CD8-positive, alpha-beta memory T cell (primary cell): ENCODE measurements at places on chromosomes 2 and 18.

DNA sequence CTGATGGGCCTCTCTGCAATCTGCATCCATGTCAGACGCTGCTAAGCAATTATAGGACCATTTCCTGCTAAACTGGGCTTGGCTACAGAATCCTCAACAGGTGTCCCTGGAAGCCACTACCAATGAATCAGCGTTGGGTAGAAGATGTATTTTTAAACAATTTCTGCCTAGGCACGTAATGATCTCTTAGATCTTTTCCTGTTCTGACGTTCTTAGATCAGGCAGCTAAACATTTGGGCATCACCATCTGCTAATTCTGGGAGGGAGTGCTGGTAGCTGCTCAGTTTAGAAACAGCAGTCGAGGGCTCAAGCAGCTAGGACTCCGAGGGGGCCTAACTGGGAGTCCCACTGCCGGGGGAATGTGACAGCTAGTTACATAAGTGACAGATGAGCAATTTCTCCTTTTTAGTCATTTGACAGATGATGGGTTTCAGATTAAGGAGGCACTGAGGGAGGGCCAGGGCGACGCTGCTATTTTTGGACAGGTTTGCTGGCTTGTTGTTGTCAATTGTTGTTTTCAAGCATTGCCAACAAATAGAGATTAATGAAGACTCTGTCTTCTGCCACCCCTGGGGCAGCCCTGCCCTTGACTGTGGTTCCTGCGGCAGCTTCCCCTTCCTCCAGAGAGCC, 92.7 kb downstream of the MRO start:
- no peak for DNase-seq
- H3K4me3 ChIP-seq: no peak overlapping the region

DNA sequence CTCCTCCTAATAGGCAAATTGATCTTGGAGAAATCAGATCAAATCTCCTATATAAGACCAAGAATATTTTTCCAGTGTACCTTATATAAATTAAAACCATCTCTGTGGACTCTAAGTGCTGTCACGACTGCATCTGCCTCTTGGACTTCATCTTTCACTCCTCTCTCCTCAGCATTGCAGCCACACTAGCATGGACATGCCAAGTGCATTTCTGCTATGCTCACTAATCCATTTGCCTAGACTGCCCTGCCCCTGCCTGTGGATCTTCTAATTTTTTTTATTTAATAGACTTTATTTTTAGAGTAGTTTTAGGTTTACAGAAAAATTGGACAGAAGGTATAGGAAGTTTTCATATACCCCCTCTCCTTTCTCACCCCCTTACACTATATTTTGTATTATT, 146.7 kb upstream of the VWC2L start:
- H3K27ac ChIP-seq: no peak overlapping the region
- DNase-seq: no peak
- H3K4me3 ChIP-seq: no peak overlapping the region
- H3K36me3 ChIP-seq: no peaks in the 10 kb centered on the region

- H3K36me3 ChIP-seq: no peaks in the 10 kb centered on the region
- DNase-seq: no peak
These were observed 70.5 kb downstream of the PRPF40A start for GRCh38 chr2:152646775-152647174.

DNA sequence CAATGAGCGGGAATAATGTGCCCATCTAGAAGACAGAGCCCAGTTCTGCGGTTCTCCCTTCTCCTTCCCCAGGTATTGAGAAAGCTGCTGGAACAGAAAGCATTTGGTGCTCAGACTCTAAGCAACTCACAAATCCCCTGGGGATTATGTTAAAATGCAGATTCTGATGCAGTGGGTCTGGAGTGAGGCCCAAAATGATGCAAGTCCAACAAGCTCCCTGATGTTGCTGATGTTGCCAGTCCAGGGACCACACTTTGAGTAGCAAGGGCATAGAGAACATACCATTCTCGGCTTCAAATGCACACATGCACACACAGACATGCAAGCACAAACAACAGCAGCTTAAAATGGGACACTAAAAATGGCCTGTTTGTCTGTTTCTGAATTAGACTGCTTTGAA, 274.8 kb upstream of the NCKAP5 start:
- no peaks in the 10 kb centered on the region for H3K4me1 ChIP-seq
- DNase-seq: no peak
- H3K27me3 ChIP-seq: no peaks in the 10 kb centered on the region

- no peak overlapping the region for H3K4me3 ChIP-seq
- H3K4me1 ChIP-seq: no peaks in the 10 kb centered on the region
- no peak overlapping the region for H3K27ac ChIP-seq
- no peak for DNase-seq
- no peaks in the 10 kb centered on the region for H3K36me3 ChIP-seq
These were observed 15.2 kb downstream of the SMYD1 start for GRCh38 chr2:88082781-88083180.

DNA sequence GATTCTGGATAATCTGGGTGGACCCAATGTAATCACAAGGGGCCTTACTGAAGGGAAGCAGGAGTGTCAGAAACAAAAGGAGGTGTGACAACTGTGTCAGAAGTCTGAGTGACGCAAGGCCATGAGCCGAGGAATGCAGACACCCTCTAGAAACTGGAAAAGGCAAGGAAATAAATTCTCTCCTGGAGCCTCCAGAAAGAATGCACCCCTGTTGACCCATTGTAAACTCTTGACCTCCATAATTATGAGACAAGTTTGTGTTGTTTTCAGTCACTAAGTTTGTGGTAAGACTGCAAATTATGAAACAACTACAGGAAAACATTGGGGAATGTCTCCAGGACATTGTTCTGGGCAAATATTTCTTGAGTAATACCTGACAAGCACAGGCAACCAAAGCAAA, 47.3 kb upstream of the B3GNT7 start:
- no peaks in the 10 kb centered on the region for H3K36me3 ChIP-seq
- no peak overlapping the region for H3K4me3 ChIP-seq
- H3K4me1 ChIP-seq: no peaks in the 10 kb centered on the region

DNA sequence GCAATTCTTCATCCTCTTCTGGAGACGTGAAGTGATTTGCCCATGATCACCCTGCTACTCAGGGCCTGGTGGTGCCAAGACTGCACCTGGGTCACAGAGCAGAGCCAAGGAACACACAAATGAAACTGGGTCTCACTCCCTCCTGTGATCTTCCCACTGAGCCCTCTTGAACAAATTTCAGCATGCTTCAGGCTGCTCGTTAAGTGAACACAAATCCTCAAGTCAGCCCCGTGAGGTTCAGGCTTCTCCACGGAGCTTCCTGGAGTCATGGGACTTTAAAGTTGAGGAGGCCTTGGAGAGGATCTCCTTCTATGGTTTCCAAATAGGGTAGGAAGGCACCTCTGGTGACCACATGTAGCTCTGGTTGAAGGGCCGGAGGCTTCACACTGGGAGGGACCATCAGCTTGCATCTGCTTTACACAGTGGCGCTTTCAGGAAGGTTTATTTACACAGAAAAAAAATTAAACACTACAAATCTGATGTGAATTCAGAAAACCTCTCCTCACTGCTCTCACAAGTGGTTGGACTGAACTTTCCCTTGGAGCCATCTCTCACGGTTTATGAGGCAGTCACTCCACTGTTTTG, 255.4 kb downstream of the LOXHD1 start:
- H3K27ac ChIP-seq: no peak overlapping the region
- H3K4me1 ChIP-seq: no peaks in the 10 kb centered on the region
- no peaks in the 10 kb centered on the region for H3K36me3 ChIP-seq
- H3K4me3 ChIP-seq: no peak overlapping the region
- no peak for DNase-seq
- H3K27me3 ChIP-seq: no peaks in the 10 kb centered on the region

GRCh38 chr2:172038604-172039003, 38.9 kb downstream of the METAP1D start:
- H3K4me3 ChIP-seq: no peak overlapping the region
- H3K36me3 ChIP-seq: no peaks in the 10 kb centered on the region
- no peaks in the 10 kb centered on the region for H3K4me1 ChIP-seq
- H3K27ac ChIP-seq: no peak overlapping the region
- no peak for DNase-seq

DNA sequence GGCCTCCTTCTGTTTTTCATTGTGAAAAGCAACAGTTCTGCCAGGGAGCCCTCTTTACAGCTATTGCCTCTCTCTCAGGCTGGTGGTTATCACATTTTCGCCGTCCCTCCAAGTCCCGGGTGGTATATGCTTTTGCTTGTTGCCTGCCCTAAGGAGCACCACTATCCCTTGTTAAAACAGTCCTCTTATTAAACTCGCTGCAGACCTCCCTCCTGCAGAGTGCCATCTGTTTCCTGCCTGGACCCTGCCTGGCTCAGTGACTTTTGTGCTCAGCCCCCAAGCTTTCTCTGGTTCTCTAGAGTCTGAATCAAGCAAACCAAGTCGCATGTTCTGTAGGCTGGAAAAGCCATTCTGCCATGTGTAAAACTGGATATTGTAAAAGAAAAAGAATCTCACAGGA, 72.1 kb upstream of the FHL2 start:
- DNase-seq: no peak
- H3K27me3 ChIP-seq: no peaks in the 10 kb centered on the region
- H3K4me3 ChIP-seq: no peak overlapping the region
- no peak overlapping the region for H3K27ac ChIP-seq

DNA sequence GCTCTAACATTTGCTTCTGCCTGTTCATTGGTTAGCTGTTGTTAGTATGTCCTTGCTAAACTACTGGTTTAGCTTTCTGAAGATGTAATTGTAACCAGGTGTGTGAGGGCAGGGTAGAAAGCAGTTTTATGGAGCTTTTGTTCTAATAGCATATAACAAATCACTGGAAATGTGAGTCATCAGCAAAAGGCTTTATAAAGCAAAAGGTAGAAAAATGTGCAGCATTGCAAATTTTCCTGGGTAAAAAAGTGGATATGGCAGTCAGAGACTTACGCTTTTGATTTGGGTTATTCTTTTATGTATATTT, 85.3 kb downstream of the ZNF407 start:
- no peaks in the 10 kb centered on the region for H3K27me3 ChIP-seq
- no peaks in the 10 kb centered on the region for H3K4me1 ChIP-seq
- DNase-seq: no peak

- no peaks in the 10 kb centered on the region for H3K36me3 ChIP-seq
- H3K27me3 ChIP-seq: no peaks in the 10 kb centered on the region
- H3K4me1 ChIP-seq: no peaks in the 10 kb centered on the region
- no peak for DNase-seq
- no peak overlapping the region for H3K4me3 ChIP-seq
- no peak overlapping the region for H3K27ac ChIP-seq
These were observed 15.2 kb upstream of the TWSG1 start for GRCh38 chr18:9319333-9319732.

DNA sequence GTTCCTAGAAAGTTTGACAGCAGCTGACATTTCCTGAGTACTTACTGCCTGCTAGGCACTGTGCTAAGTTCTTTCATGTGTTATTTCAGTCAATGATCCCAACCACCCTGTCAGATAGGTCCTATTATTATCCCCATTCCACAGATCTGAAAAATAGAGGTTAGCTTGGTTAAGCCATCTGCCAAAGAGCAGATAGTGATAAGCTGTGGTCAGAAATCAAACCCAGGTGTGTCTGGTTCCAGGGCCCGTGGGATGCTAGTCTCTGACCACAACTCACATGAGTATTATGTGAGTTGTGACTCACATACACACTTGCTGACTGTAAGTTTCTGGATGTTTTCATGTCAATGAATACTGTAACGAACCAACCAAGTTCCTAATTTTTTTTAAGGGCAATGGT, 132.0 kb upstream of the APCDD1 start:
- H3K4me1 ChIP-seq: no peaks in the 10 kb centered on the region
- no peaks in the 10 kb centered on the region for H3K27me3 ChIP-seq
- no peak for DNase-seq
- H3K4me3 ChIP-seq: no peak overlapping the region
- H3K36me3 ChIP-seq: no peaks in the 10 kb centered on the region

- no peaks in the 10 kb centered on the region for H3K27me3 ChIP-seq
- H3K4me1 ChIP-seq: no peaks in the 10 kb centered on the region
- H3K4me3 ChIP-seq: no peak overlapping the region
- H3K27ac ChIP-seq: no peak overlapping the region
- H3K36me3 ChIP-seq: no peaks in the 10 kb centered on the region
These were observed 40.1 kb downstream of the RASGRP3 start for GRCh38 chr2:33516456-33516995.

GRCh38 chr2:220855296-220855695, 716.8 kb downstream of the EPHA4 start:
- no peaks in the 10 kb centered on the region for H3K4me1 ChIP-seq
- H3K4me3 ChIP-seq: no peak overlapping the region
- no peak for DNase-seq
- H3K27ac ChIP-seq: no peak overlapping the region
- H3K27me3 ChIP-seq: no peaks in the 10 kb centered on the region

GRCh38 chr18:35707247-35707646, 125.7 kb downstream of the GALNT1 start:
- no peak overlapping the region for H3K4me3 ChIP-seq
- no peak overlapping the region for H3K27ac ChIP-seq
- no peak for DNase-seq
- no peaks in the 10 kb centered on the region for H3K4me1 ChIP-seq

DNA sequence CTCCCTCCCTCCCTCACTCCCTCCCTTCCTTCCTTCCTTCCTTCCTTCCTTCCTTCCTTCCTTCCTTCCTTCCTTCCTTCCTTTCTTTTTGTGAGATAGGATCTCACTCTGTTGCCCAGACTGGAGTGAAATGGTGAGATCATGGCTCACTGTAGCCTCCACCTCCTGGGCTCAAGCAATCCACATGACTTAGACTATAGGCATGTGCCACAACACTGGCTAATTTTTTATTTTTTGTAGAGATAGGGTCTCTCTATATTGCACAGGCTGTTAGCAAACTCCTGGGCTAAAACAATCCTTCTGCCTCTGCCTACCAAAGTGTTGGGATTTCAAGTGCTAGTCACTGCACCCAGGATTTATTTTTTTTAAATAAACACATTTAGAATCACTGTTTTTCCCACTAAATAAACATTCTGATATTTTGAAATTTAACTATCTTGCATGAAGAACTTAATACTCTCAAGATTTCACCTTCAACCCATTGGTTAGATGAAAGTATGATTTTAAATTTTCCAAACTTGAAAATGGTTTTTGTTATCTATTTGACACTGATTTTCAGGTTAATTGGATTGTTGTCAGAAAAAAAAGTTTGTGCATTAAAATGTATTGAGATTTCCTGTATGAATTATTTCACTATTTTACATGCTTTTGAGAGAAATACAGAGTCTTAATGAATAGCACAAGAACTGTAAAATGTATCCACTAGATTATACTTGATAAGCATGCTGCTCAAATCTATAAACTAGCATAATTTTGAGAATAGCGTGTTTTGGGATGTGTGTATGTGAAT, 745.1 kb downstream of the TSN start:
- no peaks in the 10 kb centered on the region for H3K4me1 ChIP-seq
- no peak for DNase-seq
- no peak overlapping the region for H3K4me3 ChIP-seq

GRCh38 chr2:236614551-236614950, 44.9 kb downstream of the ACKR3 start:
- peaks cover 1% of the 10 kb centered on the region for H3K4me1 ChIP-seq
- no peak for DNase-seq
- no peak overlapping the region for H3K4me3 ChIP-seq
- H3K36me3 ChIP-seq: no peaks in the 10 kb centered on the region
- no peaks in the 10 kb centered on the region for H3K27me3 ChIP-seq

DNA sequence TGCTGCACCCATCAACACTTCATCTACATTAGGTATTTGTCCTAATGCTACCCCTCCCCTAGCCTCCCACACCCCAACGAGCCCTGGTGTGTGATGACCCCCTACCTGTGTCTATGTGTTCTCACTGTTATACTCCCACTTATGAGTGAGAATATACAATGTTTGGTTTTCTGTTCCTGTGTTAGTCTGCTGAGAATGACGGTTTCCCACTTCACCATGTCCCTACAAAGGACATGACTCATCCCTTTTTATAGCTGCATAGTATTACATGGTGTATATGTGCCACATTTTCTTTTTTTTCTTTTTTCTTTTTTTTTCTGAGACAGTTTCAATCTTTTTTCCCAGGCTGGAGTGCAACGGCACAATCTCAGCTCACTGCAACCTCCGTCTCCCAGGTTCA, 284.1 kb upstream of the CYP26B1 start:
- no peaks in the 10 kb centered on the region for H3K27me3 ChIP-seq
- no peak overlapping the region for H3K4me3 ChIP-seq
- H3K36me3 ChIP-seq: no peaks in the 10 kb centered on the region
